Activated naive CD4-positive, alpha-beta T cell treated with Interleukin-2 at 50 U/mL for 16 hours (primary cell): ENCODE measurements at places on chromosomes 12 and 14.
A peak's percentile ranks its signal among the peaks of the same experiment; 100 is the strongest.

GRCh38 chr14:35989736-35990135 is 163.6 kb downstream of the BRMS1L start:
- DNase-seq = no peak

DNA sequence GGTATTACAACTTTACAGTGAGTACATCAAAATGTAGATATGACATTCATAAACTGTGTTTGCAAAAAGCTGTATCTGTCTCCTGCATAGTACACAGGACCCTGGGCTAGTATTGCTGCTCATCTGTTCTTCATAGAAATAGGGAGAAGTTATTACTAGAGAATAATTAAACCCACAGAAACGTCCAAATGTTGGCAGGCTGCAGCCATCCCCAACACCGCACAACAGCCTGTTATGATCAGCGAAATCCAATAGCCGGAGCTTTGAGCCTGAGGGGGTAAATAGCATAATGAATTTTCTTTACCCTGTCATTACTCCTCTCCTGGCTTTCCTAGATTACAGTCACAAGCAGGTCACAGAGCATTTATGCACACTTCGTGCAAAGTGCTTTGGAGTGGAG is 178.0 kb downstream of the DACT1 start:
- DNase-seq = no peak

- DNase-seq = no peak
Observed at GRCh38 chr12:13437541-13437940, 241.0 kb downstream of the EMP1 start.

- DNase-seq = no peak
Observed at GRCh38 chr12:89393551-89394121, 41.3 kb upstream of the DUSP6 start.

DNA sequence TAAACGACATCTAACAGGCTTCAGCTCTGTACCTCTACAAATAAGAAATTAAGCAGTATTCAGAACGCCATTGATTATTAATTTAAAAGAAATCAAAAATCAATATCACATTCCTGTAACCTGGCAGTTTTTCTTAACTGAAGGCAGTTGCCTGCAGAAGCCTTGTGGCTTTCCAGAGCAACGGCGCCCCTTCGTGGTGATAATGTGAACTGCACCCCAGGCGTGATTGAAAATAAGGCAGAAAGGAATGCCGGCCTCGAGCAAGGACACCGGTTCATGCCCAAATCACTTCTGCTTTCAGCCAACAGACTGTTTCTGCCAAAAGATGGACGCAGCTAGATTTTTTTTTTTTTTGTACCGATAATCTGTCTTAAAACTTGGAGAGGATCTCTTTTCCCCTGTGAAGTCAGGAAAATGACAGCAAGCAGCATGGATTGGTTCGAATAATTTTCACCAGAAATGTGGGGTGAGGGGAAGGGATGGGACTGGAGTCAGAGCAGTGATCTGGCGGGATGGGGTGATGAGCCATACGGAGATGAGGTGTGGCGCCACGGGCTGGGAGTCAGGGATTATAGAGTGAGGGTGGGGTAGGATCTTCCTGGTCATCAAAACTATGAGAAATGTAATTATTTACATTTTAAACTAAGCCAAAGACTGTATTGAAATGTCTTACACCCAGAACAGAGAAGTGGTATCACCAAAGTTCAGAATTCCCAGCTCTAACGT is 473.0 kb downstream of the DPF3 start:
- peak; percentile 76 for DNase-seq

DNA sequence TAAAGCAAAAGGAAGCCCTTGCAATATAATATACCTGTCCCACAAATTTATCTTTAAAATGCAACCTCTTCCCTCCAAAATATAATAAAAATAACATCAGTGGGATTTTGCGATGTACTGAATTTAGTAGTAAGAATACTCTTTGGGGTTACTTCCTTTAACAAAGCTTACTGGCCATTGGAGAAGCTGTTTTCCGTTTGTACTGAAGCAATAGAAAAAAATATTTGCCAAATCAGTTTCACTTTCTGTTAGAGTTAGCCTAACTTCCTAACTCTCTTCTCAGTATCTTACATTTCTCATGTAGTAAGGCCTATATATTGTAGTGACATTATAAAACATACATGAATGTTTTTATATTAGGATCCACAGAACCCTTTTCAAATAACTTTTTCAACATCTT is 3.7 kb downstream of the MAX start:
- DNase-seq = no peak

GRCh38 chr12:57187222-57188089 is 29.1 kb upstream of the NXPH4 start:
- no peak for DNase-seq

DNA sequence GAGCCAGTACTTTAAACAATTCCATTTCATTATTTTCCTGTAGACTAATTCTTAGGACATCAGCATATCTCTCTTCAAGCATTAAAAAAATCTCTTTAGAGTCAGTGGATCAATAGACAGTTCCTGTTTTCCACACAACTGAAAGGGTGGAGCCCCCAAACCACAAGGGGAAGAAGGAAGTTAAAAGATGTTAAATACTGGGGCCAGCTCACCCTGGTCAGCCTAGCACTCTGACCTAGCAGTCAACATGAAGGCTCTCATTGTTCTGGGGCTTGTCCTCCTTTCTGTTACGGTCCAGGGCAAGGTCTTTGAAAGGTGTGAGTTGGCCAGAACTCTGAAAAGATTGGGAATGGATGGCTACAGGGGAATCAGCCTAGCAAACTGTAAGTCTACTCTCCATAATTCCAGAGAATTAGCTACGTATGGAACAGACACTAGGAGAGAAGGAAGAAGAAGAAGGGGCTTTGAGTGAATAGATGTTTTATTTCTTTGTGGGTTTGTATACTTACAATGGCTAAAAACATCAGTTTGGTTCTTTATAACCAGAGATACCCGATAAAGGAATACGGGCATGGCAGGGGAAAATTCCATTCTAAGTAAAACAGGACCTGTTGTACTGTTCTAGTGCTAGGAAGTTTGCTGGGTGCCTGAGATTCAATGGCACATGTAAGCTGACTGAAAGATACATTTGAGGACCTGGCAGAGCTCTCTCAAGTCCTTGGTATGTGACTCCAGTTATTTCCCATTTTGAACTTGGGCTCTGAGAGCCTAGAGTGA is at the start of gene LYZ:
Gene LYZ (plus strand): TSS at position 220 of the 777 bp plus-strand sequence. CDS start 28 bp downstream, at position 248.
- no peak for DNase-seq

DNA sequence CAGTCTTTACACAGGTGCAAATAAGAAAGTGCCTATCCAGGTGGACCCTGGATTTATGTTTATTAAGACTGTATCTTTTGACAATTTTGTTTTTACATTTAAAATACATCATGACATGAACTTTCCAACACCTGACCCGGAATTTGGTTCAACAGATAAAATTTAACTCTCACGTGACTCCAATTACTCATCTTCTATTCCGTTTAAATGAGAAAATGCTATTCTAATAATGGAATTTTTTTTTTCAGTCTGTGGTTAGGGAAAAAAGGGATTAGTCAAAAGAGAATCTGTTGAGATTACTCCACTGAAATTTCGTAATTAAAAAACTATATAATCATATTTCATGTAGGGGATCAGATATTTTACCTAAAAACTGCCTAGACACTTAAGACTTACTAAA is 11.1 kb downstream of the VPS37B start:
- no peak for DNase-seq

DNA sequence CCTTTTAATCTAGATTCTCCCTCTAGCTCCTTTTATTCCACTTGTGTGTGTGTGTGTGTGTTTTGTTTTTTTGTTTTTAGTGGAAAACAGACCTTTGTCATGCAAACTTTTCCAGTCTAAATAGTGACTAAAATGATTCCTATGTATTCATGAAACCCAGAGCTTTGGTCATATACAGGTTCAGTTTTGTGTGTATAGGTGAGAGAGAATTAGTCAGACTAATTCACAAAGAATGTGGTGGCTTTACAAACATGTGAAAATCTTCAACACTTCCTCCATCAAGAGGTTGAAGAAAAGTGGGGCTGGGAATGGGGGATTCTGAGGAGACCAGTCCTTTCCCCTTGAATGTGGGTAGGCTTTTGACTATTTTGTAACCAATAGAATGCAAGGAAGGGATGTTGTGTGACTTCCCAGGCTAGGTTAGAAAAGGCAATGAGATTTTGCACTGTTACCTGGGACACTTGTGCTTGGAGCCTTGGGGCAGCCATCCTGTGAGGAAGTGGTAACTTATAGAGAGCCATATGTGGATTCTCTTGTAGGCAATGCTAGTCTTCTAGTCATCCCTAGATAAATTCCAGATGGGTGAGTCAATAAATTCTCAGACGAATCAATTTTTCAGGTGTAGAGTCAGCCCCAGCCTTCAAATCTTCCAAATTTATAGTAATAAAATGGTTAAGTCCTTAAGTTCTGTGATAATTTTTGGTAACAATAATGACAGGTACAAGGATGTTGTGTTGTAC is 236.1 kb downstream of the CEP128 start:
- DNase-seq = no peak

- DNase-seq = no peak
Observed at GRCh38 chr14:96089401-96089800, 50.2 kb downstream of the C14orf132 start.

GRCh38 chr14:98711453-98711852 is 560.5 kb downstream of the BCL11B start:
- no peak for DNase-seq

GRCh38 chr14:92546347-92547053 is 32.9 kb downstream of the RIN3 start:
- no peak for DNase-seq

DNA sequence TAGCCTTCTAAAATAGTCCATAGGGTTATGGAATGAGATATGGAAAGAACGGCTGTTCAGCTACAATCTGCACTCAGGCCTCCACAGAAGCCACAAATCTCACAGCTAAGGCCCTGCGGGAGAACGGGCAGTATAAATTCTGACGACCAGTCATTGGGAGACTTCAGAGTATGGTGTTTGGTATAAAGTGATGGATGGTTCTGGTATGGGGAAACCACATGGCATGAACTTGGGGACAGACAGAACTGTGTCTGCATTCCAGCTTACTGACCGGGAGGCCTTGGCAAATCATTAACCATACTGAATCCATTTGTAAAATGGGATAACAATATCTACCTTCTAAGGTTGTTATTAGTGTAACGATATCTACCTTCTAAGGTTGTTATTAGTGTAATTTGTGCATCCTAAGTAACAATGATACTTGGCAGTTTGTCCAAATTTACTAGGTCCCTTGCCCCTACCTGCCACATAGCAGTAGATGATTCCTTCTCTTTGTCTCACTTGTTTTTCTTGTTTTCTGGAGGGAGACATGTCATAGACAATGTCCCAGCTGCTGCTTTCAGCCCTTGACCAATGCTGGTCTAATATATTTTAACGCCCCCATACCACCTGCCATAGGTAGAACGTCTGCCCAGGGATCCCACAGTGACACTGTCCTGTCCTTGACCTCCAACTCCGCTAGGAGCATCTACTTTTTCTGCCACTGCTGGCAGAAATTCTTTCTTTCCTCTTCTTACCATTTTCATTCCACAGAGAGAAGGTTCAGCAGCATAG is 6.8 kb downstream of the CDKL1 start:
- DNase-seq = no peak

DNA sequence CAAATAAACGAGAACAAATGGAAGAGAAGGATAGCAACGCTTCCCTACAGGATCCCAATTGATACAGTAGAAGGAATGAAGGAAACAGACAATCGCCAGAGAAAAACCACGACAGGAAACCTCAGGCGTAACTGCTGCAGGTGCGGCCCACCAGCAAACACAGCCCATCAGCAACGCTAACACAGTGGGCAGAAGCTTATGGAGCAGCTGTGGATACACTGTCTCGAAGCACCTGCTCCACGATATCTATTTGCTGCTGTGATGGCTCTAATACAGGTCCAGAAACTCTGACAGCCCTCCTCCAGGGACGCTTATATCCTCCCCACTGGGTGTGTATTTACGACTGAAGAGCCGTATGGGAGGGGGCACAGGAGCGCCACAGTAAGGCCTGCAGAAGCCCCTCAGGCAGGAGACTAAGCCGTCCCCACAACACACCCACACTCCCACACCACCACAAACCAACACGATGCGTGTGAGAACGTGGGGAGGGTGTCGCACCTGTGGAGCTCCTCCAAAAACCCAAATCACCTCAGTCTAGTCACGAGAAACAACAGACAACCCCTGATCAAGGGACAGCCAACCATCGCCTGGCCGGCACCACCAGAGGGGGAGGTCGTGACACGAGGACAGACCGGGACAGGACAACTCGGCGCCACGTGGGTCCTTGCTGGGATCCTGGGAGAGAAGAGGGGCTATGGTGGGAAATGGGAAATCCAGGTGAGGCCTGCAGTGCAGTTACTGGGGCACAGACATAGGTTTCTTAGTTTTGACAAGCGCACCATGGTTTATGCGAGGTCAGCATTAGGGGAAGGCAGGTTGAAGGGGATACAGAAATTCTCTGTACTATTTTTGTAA is 24.0 kb downstream of the POLE start:
- DNase-seq = no peak

DNA sequence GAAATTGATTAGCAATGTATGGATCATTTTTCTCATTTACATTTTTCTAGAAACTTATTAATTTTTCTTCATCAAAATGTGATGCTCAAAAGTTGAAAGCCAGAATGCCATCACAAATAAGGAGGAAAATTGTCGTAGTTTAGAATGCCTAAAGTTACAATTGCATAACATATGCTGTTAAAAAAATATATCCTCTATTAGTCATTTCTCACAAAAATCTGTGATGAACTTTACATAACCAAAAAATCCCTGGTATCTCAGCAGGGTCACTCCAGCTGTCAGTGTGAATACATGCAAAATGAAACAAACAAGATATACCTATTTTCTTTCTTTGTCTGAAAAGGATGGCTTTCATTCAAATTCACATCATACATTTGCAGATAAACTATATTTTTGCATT is 358.9 kb downstream of the PAWR start:
- DNase-seq = no peak

- no peak for DNase-seq
Observed at GRCh38 chr14:36502558-36503508, 17.2 kb downstream of the NKX2-1 start.

GRCh38 chr14:22304326-22304725 is 284.7 kb downstream of the DAD1 start:
- no peak for DNase-seq

GRCh38 chr12:58966939-58967338 is 46.6 kb upstream of the LRIG3 start:
- DNase-seq = no peak

DNA sequence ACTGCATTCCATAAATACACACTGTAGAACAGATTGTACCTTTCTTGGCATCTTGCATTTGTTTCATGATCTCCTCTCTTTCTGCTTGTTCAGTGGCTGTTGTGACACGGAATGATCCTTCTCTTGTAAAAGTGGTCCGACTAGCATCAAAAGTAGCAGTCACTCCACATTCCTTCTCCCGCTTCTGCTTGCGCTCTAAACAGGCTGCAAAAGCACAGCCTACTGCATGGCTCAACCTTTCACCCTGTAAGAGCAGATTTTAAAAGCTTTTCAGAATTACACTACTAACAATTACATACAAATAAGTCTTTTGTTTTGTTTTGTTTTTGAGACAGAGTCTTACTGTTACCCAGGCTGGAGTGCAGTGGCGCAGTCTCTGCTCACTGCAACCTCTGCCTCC is 49.8 kb downstream of the PAPLN start:
- no peak for DNase-seq

GRCh38 chr14:36271222-36271621 is 49.2 kb downstream of the MBIP start:
- no peak for DNase-seq

GRCh38 chr12:26425587-26426260 is 230.4 kb downstream of the SSPN start:
- DNase-seq = no peak
